ENCODE measurements at places on chromosomes 6 and 20.

DNA sequence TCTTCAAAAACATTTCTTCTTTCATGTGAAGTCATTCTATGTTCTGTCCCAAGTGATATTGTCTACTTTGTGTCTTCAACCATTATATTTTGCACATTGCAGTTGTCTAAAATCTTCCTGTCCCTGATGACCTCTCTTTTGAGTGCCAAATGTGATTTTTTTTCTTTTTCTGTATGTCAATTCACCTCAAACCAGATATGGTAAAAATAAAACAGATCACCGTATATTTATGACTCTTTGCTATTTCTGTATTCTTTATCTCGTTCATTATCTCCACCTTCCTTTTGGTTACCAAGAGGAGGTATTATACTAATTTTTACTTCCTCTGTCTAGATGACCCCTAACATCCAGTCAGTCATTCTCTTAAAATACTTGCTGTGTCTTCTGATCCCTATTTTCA is 165.2 kb downstream of the GRIK2 start:
- DNase-seq: no peak

GRCh38 chr6:56037601-56038000 is 162.2 kb upstream of the BMP5 start:
- DNase-seq: no peak

GRCh38 chr20:58559368-58559729 is 44.1 kb upstream of the APCDD1L start:
- DNase-seq: no peak

GRCh38 chr6:103587722-103588121 is 1272.0 kb downstream of the HACE1 start:
- no peak for DNase-seq

DNA sequence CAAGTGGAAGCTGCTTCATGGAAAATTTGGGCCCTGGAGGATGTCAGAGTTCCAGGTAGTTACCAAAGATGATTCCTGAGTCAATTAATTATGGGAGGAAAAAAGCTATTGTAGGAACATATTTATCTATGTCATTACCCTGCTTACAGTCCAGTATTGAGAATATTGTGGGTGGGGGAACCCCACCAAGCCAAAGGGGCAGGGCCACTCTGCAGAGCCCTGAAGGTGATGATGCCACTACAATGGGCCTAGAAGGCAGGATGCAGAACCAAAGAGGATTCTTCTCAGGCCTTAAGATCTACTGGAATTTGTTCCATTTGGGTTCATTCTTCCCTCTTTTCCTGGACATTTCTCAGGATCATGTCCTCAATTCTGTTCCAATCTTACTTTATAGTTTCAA is 375.2 kb upstream of the MARCKS start:
- DNase-seq: no peak

DNA sequence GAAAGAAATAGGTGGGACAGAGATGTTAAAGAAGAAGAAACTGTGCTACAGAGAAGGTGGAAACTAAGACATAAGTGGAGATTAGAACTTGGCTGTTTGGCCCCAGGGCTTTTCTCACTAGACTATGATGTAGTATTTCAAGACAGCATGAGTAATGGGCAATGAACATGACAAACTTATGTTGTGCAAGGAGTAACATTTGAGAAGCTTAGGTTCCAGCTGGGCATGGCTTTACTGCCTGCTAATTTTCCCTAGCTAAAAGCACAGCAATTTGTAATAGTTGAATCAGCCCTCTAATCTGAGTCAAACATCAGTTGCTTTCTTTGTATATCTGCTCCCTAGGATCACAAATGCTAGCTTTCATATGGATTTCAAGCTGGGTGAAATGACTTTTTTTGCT is 294.3 kb upstream of the BMP2 start:
- DNase-seq: no peak

GRCh38 chr20:38090061-38090460 is 56.5 kb downstream of the RPRD1B start:
- no peak for DNase-seq

- DNase-seq: no peak
Observed at GRCh38 chr6:166045173-166045859, 122.3 kb downstream of the TBXT start.

DNA sequence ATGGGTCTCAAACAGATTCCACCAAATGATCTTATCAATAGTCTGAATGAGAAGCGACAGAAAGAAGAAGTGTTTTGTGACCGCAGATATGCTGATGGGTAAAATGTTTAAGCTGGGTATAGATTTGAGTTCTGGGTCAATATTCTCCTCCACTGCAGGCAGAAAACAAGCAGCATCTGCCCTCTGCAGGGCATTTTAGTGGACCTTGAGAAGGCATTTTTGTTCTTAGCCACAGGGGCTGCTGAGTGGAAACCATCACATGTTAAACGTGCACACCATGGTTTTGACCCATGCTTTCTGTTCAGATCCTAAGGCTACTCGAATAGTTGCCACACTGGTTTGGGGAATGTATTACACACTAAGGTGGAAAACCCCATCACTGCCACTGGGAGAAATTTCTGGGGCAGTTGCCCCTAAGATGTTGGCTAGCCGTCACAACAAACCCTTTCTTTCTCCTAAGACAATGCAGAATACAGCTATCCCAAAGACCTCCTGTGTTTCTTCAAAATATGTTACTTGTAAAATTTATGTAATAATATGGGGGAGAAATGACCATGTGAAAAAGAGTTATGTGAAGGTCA is 5.5 kb downstream of the POU3F2 start:
- no peak for DNase-seq

DNA sequence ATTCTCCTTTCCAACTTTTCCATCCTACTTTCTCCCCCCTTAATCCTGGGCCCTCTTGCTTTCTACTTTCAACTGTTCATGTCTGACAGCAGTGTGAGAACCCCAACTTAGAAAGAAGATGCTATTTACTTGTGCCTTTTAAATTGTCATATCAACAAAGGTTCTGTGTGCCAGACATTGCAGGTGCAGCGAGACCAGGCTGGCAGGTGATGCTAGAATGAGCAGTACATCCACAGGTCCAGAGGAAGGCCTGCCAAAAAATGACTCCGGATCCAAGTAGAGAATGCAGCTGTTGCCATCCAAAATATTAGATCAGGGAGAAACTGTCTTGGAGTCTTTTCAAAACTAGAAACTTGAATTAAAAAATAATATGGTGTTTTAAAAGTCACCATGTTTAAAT is 510.5 kb downstream of the LMBRD1 start:
- no peak for DNase-seq

DNA sequence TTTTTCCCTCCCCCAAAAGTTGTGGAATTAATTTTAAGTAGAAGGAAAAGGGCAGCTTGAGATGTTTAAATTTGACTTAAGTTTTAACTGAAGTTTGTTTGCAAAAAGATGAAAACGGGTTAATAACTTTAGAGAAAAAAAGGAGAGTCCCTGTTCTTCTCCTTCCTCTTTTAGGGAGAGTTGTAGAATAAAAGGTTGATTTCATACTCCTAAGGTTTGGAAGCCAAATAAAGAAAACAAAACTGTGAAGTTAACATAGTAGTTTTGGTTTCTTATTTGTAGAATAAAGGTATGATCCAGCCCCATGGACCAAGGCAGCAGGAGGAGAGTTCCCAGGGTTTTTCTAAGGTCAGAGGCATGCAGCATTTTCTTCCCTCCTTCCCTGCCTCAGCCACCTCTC is 33.4 kb downstream of the FOXO3 start:
- no peak for DNase-seq

GRCh38 chr20:48626226-48626937 is 201.4 kb downstream of the PREX1 start:
- DNase-seq: peak; percentile 20
